ENCODE measurements at places on chromosomes 3 and 15.

GRCh38 chr3:134356411-134357040 lies 17.7 kb downstream of the AMOTL2 start:
- DNase-seq, result no peak

GRCh38 chr3:84601303-84601702 lies 357.5 kb upstream of the CADM2 start:
- DNase-seq, result no peak

- no peak for DNase-seq
Observed at GRCh38 chr3:17500618-17501017, 241.8 kb downstream of the TBC1D5 start.

DNA sequence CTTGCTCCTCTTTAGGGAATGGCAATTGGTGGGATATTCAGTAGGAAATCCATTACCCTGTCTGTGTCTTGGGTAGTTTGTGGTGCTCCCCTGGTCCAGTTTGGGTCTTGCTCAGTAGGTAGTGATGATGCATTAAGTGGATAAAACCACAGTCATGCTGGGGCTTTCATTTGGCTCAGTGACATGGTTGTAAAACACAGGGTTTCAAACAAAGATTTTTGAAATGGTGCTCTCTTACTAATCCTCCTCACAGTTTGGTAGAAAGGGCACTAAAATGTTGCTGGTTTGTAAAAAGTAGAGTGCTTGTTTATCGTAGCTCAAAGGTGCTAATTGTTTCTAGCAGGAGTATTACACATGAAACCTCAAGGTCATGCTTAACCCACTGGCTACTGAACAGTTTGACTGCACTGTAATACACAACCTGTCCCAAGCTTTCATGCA lies 22.9 kb downstream of the BBX start:
- no peak for DNase-seq

Measured in GOT3 (cell line).